ENCODE measurements at places on chromosomes 2 and 18.
A peak's percentile ranks its signal among the peaks of the same experiment; 100 is the strongest.

- DNase-seq = peak; percentile 25
Measured at GRCh38 chr2:60505240-60505879, 48.1 kb downstream of the BCL11A start.

DNA sequence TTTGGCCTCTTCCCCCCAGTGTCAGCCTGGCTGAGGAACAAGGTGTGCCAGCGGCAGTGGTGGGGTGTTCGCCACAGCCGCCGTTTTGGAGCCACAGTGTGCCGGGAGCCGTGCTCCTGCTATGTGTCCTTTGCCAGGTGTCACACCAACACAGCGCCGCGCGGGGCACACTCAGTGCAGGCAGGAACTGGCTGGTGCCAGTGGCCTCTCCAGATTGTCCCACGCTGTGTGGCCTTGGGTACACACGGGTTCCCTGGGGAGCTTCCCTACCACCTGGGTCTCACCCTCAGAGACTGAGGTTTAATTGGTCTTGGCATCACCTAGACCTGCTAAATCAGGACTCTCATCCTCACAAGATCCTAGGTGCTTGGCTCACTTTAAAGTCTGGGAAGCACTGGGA is 171.6 kb downstream of the LDLRAD4 start:
- no peak for DNase-seq

DNA sequence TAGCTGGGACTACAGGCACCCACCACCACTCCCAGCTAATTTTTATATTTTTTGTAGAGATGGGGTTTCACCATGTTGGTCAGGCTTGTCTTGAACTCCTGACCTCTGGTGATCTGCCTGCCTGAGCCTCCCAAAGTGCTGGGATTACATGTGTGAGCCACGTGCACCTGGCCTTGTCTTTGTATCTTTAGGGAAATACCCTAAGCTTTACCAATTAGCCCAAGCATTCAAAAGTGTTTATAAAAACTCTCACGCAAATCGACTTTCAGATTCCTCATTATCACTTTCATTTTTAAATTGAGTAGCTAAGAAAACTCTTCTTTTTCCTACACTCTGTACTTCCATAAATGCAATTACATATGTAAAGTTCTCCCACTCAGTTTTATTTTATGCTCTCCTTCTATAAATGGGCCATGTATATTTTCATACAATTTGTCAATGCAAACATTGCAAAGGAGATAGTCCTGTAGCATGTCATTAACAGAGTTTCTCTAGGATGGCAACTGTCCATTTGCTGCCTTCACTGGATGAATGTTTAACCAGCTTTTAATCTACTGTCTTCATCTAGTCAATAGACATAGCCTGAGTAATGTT is 326.2 kb upstream of the LRATD1 start:
- no peak for DNase-seq

GRCh38 chr2:225020168-225020849 is 22.0 kb downstream of the DOCK10 start:
- DNase-seq = no peak

DNA sequence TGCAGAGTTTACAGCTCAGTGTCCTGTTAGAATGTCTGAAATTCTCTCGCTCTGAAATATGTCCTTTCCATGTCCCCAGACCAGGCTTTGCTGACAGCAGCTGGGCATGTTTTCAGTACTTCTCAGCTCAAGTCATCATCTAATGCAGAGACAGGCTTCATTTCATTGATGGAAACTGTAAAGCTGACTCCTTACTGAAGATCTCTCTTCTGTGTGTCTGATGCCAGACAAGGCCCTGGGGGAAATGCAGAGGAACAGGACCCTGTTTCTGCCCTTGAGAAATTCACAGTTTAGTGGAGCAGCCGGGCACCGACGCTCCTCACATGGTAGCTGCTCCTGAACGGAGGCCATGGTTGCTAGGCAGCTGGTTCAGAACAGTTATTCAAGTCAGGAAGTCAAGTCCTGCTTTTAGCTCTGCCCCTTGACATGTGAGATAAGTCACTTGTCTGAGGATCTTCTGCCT is 24.6 kb upstream of the FZD7 start:
- no peak for DNase-seq

DNA sequence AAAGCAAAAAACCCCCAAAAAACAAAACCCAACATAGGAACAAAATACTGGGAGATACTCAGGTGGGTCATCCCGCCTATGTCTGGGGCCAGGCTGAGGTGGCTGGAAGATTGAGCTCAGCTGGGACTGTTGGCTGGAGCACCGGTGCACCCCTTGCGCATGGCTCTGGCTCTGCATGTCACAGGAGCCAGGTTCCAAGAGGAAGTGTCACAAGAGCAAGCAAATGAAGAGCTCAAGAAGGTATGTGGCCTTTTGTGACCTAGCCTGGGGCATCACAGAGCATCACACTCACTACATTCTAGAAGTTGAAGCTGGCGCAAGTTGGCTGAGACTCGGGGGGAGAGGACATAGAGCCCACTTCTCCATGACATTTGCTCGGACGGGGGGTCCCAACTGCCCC is 40.6 kb downstream of the PDCL3 start:
- no peak for DNase-seq

DNA sequence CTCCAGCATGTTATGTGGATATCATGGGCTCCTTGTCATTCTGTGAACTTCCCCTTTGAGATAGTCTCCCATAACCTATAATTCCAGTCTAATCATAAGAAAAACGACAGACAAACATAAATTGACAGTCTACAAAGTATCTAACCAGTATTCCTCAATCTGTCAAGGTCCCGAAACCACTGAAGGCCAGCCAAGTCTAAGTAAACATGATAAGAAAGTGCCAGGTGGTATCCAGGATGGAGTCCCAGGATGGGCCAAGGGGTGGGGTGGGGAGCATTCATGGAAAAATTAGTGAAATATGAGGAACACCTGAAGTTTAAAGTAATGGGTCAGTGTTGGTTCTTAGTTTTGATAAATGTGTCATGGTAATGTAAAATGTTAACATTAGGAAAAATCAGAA is 355.5 kb downstream of the DPP10 start:
- no peak for DNase-seq

GRCh38 chr18:72086421-72086820 is 457.7 kb downstream of the CBLN2 start:
- DNase-seq = peak; percentile 0

GRCh38 chr2:218138047-218138446 is 12.2 kb downstream of the CXCR2 start:
- DNase-seq = no peak

DNA sequence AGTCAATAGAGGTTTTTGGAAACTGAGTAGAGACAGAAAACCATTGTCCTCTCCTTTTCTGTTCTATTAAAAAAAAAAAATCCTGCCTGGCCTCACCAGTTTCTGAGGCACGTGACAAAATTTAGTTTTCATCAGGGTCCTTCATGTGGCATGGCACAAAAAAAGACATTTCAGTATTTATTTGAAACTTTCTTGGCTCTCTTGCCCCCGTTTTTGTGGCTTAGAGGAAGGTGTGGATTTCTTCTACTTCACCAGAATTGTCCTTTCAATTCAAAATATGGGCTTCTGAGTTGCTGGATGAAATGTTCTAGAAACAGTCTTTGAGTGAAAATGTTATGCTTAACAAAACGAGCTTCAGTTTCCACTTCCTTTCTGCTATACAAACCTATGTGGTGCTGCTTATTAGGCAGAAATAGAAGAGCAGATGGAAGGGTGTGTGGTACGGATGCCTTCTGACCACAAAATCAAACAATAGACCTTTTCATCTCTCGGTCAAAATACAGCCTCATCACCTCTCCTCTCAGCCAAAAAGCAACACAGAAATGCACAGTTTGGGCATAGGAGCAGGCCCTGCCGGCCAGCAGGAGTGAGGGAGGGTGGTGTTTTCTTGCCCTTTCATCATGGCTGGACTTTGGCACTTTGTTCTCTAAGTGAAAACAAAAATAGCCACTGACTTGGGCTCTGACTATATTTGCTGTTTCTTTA is 89.2 kb downstream of the SH3RF3 start:
- no peak for DNase-seq

DNA sequence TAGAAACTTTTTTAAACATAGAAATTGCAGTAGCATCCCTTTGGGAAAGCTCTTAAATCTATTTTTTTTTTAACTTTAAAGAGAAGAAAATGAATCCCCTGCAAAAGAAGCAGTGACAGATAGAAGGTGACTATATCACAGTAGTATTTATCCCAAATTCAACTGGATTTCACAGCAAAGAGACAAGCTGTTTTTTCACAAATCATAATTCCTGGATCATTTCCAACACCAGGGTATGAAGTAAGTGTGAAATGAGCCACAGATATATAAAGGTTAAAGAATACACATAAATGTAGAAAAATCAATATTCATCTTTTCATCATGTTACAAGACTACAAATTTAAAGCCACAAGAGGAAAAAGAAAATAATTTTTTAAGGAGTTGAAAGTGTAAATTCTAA is 1404.9 kb upstream of the NXPH2 start:
- no peak for DNase-seq
